RKO (cell line): ENCODE measurements at places on chromosomes 1 and 21.

- no peak for DNase-seq
Observed at GRCh38 chr1:21323091-21323490, 32.8 kb upstream of the ECE1 start.

- peak; percentile 12 for DNase-seq
Observed at GRCh38 chr1:209398313-209398991, 185.1 kb upstream of the CAMK1G start.

DNA sequence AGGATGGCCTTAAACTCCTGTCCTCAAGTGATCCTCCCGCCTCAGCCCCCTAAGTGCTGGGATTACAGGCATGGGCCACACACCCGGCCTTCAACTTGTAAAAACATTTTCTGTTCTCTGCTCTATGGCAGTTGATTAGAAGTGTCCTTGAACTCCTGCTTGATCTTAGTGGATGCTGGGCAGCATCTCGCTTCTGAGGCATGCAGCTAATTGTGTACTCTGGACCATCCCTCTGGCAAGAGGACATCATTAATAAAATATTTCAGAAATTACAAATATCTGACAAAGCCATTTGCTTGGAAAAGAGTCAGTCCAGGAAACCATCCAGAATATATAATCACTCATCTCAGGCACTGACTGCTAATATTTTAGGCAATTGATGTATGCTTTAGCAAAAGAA, 8.1 kb downstream of the NGF start:
- no peak for DNase-seq

DNA sequence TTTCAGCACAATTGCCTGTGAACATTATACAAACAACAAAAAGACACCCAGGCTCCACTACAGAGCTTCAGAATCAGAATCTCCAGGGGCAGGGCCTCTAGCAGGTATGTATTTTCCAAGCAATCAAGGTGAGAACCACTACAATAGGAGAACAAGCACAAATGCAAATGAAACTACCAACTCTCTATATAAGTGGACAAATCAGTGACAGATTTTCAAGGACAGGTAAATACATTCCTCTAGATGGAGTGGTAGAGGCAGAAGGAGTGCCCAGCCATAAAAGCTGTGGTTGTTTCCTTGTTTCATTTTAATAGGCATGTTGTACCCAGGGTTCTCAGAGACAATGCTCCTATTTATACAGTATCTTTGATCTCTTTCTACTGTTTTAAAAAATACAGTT, 20.1 kb upstream of the CCDC17 start:
- peak; percentile 27 for DNase-seq

- DNase-seq, result peak; percentile 80
Observed at GRCh38 chr1:66503841-66504470, 30.0 kb upstream of the SGIP1 start.

DNA sequence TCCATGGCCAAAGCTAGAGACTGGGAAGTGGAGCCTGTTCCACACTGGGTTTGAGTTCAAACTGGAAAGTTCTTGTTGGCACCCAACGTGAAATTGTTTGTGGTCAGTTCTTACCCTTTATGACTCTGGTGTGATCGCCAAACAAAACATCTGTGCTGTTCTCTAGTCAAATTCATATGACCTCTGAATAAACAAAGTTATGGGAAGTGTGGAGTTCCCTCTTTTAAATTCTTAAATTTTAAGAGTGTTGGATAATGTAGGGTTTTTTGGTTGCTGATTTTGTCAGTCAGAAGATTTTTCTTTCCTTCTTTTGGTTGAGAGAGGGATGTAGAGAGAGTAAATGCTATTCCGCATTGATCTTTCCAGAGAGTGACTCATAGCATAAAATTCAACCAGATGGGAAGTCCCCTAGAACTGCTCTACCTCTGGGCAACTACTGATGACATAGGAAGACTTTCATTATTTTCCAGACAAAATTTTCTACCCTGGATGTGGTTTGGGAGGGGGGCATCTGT, 36.4 kb downstream of the CHML start:
- no peak for DNase-seq

DNA sequence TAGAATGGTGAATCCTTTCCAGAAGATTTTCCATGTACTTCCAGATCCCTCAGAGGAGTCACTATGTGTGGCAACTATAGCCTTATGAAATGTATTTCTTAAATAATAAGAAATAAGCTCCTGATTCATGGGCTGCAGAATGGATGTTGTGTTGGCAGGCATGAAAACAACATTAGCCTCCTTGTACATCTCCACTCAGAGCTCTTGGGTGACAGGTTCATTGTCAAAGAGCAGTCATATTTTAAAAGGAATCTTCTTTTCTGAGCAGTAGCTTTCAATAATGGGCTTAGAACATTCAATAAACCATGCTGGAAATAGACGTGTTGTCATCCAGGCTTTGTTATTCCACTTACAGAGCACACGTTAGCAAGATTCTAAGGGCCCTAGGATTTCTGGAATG, 96.6 kb downstream of the CDC7 start:
- DNase-seq, result no peak
